Hematopoietic multipotent progenitor cell treated with erythropoietin and hydrocortisone succinate and interleukin-3 and kit ligand, for 4 days (in vitro differentiated cells): ENCODE measurements at places on chromosomes 2 and 18.

GRCh38 chr2:113180131-113180946 is 6.6 kb downstream of the PSD4 start:
- no peak for DNase-seq

GRCh38 chr2:159616286-159616701 is at the start of gene BAZ2B:
TSS of gene BAZ2B (minus strand) at chr2:159616548. CDS start at chr2:159478719, 137,829 bp downstream.
- DNase-seq, result peak; percentile 83

DNA sequence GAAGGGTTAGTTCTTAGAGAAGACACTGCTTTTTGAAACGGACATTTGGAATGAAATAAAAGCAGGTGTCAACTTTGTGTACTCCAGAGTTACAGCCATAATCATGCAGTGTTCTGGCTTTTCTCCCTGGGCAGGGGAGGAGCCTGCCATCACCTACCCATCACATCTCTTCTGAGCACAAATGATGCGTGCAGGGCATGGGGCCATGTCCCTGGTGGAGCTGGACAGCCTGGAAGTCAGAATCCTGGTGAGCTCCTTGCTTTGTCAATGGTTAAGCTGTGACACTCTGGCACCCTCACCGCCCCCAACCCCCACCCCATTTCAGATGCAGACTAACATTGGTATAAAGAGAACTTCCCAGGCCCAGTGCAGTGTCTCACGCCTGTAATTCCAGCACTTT is 53.1 kb downstream of the PDCL3 start:
- DNase-seq, result no peak

- no peak for DNase-seq
Observed at GRCh38 chr2:13067508-13067907, 350.8 kb downstream of the TRIB2 start.
